SK-N-SH (cell line): ENCODE measurements at places on chromosomes 7 and 10. TPM values are rescaled to one million over a fixed set of nuclear protein-coding genes. Genes with fewer than 3 reads are reported as not detected.

Gene UPK3B
- 0.11 TPM in 1 of 2 replicates, not detected in the other for polyA plus RNA-seq

Gene CTTNBP2
- not detected in 2 replicates for polyA plus RNA-seq

Gene STK31
- 0.02 and 0.05 TPM in 2 replicates for polyA plus RNA-seq

Gene SPDYE11
- not detected in 2 replicates for polyA plus RNA-seq

Gene SORCS3
- polyA plus RNA-seq, result not detected in 2 replicates

Gene SPAM1
- not detected in 2 replicates for polyA plus RNA-seq

Gene CDHR1
- polyA plus RNA-seq, result 0.02 and 0.05 TPM in 2 replicates

Gene CRHR2
- not detected in 2 replicates for polyA plus RNA-seq

Gene NUPR2
- not detected in 2 replicates for polyA plus RNA-seq

Gene NUDT13
- 3.4 and 6.0 TPM in 2 replicates for polyA plus RNA-seq

Gene COL17A1
- polyA plus RNA-seq, result 0.06 and 0.12 TPM in 2 replicates

Gene AGR2
- polyA plus RNA-seq, result not detected in 2 replicates

Gene SEMA3A
- 15.9 and 16.5 TPM in 2 replicates for polyA plus RNA-seq

Gene ZNF775
- polyA plus RNA-seq, result 4.6 and 5.0 TPM in 2 replicates

Gene ADIRF
- not detected in 2 replicates for polyA plus RNA-seq

Gene KIAA1549
- 3.0 and 3.6 TPM in 2 replicates for polyA plus RNA-seq

Gene ECHDC3
- 10.5 and 13.5 TPM in 2 replicates for polyA plus RNA-seq

Gene HECW1
- not detected in 2 replicates for polyA plus RNA-seq

Gene MLXIPL
- polyA plus RNA-seq, result 0.21 and 0.32 TPM in 2 replicates

Gene CTAGE6
- 0.12 and 0.32 TPM in 2 replicates for polyA plus RNA-seq

Gene SLC13A1
- polyA plus RNA-seq, result not detected in 2 replicates

Gene FLNC
- 22.5 and 43.7 TPM in 2 replicates for polyA plus RNA-seq

Gene GPC2
- polyA plus RNA-seq, result 12.9 and 14.2 TPM in 2 replicates

Gene ITPRID1
- polyA plus RNA-seq, result not detected in 2 replicates

Gene ABHD11
- polyA plus RNA-seq, result 29.9 and 33.7 TPM in 2 replicates

Gene FBXL13
- polyA plus RNA-seq, result 1.1 and 2.0 TPM in 2 replicates

Gene GRID2IP
- 0.03 and 0.06 TPM in 2 replicates for polyA plus RNA-seq
